ENCODE measurements at places on chromosomes 5 and 9. TPM values are rescaled to one million over a fixed set of nuclear protein-coding genes. Genes with fewer than 3 reads are reported as not detected.

FOXD4L5 gene
- polyA plus RNA-seq: 1.1 TPM

DNA sequence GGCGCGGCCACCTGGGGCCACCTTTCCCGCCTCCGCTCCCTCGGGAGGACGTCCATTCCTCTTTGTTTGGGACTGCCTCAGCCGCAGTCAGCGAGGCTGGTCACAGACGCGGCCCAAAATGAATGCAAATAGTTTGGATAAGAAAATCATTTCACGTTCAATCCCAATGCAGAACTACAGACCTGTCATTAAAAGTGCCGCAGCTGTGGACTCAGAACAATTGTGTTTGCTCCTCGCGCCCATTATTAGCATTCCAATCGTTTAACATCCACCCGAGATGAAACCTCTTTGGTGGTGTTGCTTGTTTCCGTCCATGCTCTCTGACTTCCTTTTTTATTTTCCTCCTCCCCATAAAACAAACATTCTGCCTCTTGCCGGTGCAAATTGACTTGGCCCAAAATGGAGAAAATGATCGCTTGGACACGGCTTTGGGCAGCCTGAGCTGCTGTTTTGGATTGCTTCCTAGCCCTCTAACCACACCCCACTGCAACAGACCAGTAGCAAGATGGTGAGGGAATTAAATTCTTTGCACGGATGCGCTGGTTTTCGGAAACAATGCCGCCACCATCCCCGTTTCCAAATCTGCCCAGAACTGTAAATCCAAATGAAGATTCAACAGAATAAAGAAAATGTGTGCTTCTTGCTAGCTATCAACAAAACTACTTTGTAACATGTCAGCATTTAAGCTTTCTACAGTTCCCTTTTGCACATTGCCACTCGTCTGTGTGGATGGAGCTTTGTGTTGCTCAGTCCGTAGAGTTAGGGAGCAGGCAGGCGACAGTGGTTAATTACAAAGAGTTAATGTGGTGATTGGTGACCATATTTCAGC is 784 bp downstream of the NLN start:
- DNase-seq: peak; percentile 41

DNA sequence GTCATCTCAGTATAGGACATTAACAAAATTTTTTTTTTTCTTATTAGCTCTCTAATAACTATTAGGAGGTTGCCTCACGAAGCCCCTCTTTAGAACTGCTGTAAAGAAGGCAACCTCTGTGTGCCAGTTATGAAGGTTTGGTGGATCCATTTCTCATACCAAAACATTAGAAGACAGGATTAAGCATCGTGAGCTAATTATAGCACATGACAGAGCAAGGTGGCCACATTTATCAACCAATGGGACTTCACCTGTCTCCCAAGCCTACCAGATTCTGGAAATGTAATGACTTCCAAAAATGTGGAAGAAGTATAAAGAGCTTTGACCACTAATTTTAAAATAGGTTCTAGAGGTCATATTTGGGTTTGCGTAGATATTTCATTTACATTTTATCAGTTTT is 107.2 kb downstream of the SMARCA2 start:
- DNase-seq: no peak

- DNase-seq: no peak
These were observed 119.0 kb upstream of the DAPK1 start for GRCh38 chr9:87378676-87379075.

DNA sequence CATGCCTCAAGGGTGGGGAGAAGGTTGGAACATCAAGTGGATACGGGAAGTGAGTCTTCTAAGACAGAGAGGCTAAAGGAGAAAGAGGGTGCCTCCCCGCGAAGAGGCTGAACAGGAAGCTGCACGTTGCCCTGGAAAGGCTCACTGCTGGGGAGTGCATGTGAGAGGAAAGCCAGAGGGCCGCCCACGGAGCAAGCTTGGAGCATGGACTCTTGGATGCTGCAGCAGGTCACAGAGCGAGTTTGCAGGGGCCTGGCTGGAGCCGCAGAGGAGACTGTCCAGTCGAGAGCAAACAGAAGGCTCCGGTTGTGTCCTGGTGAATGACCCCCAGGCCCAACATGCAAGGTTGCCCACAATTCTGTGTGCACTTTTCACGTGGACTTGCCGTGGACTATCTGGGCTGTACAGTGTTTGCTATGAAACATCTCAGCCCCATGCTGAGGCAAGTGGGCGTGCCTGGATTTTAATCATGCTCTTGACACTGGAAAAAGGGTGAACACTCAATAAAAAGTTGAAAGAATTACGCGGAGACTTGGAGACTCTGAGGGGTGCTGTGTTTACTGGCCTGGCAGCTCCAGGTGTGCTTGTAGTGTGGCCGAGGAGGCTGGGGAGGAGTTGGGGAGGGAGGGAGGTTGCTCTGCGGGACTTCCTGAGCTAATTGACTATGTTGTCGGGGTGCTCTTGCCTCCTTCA is 54.5 kb upstream of the GARNL3 start:
- DNase-seq: no peak

DNA sequence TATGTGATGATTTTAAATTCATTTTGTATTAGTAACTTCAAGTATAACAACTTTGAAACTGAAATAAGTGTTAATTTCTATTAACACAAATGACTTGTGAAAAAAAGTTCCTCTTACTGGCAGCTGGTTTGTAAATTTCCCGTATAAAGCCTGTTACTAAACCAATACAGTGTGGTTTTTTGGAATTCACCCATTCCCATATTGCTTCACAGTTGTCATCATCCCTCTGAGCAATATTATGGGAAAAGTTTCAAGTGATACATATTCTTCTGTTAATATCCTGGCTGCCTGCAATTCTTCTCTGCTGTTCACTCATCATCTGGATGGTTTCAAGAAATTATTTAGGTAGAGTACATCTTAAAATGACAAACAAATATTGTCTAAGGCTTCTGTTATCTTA is 1185.1 kb upstream of the C9orf72 start:
- no peak for DNase-seq

DNA sequence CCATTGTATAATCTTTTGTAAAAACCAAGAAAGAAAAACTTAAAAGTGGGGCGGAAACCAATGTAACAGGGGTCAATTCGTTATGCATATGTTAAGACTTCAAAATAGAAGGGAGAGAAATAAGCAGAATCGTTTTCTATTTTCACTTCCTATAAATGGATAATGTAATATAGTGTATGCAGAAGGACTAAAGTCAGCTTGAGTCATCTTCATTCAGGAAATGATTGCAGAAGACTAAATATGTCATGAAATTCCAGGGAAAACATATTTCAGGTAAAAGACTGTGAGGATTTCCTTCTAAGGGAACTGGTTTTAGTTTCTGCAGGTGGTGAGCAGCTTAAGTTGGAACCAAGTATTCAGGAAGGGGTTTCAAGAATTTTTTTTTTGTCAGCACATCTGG is 753.3 kb downstream of the IRX1 start:
- no peak for DNase-seq

DNA sequence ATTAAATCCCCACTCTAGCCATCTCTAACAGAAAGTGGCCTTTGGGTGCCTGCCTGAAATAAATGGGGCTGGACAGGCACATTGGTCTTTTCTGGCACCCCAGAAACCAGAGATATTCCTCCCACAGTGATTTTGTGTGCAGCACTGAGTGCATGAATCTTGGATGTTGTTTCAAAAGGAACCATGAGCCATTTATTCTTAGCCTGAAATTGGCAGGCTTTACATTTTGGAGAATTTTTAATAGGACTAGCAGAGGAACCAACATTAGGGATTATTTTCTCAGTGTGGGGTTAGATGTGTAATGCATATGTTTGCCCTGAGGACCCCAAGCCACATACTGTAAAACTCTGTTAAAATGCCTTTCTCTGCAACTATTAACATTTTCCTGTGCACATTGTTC is 451.3 kb downstream of the NFIB start:
- DNase-seq: peak; percentile 81
